Activated CD4-positive, CD25-positive, alpha-beta regulatory T cell treated with anti-CD3 and anti-CD28 coated beads, Interleukin-2, amount 50 U/mL, for 72 hours (primary cell): ENCODE measurements at places on chromosomes 3 and 15.
A peak's percentile ranks its signal among the peaks of the same experiment; 100 is the strongest.

DNA sequence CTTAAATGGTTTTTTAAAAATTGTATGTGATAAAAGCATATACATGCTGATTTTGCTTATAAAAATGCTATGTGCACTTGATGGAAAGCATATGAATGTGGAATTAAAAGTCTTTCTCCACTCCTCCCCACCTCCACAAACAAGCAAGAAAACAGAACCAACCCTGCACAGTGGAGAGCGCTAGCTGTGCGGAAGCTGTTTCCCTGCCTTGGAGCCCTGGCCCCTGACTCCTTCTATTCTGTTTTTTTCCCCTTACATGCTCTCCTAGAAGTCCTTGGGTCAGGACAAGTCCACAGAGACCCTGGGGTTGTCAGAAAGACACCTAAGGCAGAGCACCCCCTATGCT is 64.2 kb downstream of the BOC start:
- no peak for DNase-seq

- no peak for DNase-seq
Observed at GRCh38 chr3:97736928-97737327, 27.6 kb upstream of the ARL6 start.

GRCh38 chr15:55638764-55639163 is 50.6 kb upstream of the PYGO1 start:
- no peak for DNase-seq

GRCh38 chr3:52039846-52040245 is 16.5 kb downstream of the DUSP7 start:
- no peak for DNase-seq

- no peak for DNase-seq
Observed at GRCh38 chr3:67712259-67712658, 57.8 kb upstream of the SUCLG2 start.

DNA sequence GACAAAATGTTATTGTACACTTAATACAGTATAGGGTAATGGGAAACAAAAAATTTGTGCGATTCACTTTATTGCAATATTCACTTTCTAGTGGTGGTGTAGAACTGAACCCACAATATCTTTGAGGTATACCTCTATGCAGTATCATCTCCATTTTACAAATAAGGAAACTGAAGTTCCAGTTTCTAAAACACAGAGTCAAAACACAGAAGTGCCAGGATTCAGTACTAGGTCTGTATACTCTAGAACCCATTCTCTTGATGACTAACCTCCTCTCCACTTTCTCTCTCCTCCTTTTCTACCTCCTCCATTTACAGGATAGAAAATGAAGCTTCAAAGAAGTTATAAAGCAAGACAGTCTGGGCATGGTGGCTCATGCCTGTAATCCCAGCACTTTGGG is 62.2 kb downstream of the MB21D2 start:
- no peak for DNase-seq

GRCh38 chr3:49013738-49014660 is 4.4 kb downstream of the DALRD3 start:
- DNase-seq = peak; percentile 47
